Gastroesophageal sphincter (tissue), 4 donors: ENCODE measurements at places on chromosomes 11 and 22. TPM values are rescaled to one million over a fixed set of nuclear protein-coding genes. Genes with fewer than 3 reads are reported as not detected.

GRCh38 chr22:37185646-37186227, 2.3 kb downstream of the C1QTNF6 start:
- ATAC-seq, result no peak

The OR51B2 gene
- not detected for total RNA-seq

DNA sequence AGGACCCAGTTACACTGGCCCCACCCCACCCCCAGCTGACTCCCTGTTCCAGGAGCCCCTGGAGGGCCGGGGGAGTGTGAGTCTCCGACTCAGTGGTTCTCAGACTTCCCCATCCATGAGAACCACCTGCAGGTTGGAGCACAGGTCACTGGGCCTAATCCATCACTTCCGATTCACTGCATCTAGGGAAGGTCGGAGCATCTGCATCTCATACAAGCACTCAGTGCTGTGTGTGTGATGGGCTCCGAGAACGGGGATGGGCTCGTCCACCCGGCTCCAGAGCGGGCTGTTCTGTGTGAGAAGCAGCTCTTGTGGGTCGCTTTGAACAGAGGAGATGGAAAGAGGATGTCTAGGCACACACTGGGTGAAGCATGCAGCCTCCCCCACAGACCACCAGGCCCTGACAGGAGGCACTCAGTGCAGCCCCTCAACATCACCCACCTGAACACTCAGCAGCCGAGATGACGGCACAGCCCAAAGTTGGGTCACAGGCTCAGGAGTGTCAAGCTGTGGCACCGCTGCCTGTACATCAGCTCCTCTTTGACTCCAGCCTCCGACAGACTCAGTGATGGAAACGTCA, 541.4 kb downstream of the BRD1 start:
- ATAC-seq, result no peak

The VWCE gene
- not detected for total RNA-seq

The PGA3 gene
- 0.81 TPM for total RNA-seq

The SLC22A25 gene
- total RNA-seq, result not detected

The H19 gene
- 429 TPM for total RNA-seq

The SLC43A1 gene
- total RNA-seq, result 36.6 TPM

DNA sequence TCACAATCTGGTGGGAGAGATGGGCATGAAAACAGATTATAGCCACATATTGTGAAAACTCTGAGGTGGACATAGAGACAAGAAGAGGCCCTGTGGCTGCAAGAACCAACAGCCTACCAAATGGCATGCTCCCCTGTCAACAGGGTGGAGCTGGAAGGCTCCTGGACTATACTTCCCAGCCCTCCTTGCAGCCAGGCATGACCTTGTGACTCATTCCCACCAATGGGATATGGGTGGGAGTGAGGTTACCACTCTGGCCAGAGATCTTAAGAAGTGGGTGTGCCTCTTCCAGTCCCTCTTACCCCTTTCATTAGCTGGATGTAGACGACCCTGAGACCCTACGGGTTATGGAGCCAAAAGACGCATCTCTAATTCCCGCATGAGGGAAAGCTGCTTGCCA, 126.4 kb upstream of the ZBED5 start:
- ATAC-seq, result no peak
